NCI-H1930 (cell line): ENCODE measurements at places on chromosomes 11 and 22.

- no peak for DNase-seq
Measured at GRCh38 chr11:292211-293121, 3.5 kb downstream of the PGGHG start.

- no peak for DNase-seq
Measured at GRCh38 chr11:112177589-112177988, 2.3 kb downstream of the BCO2 start.

DNA sequence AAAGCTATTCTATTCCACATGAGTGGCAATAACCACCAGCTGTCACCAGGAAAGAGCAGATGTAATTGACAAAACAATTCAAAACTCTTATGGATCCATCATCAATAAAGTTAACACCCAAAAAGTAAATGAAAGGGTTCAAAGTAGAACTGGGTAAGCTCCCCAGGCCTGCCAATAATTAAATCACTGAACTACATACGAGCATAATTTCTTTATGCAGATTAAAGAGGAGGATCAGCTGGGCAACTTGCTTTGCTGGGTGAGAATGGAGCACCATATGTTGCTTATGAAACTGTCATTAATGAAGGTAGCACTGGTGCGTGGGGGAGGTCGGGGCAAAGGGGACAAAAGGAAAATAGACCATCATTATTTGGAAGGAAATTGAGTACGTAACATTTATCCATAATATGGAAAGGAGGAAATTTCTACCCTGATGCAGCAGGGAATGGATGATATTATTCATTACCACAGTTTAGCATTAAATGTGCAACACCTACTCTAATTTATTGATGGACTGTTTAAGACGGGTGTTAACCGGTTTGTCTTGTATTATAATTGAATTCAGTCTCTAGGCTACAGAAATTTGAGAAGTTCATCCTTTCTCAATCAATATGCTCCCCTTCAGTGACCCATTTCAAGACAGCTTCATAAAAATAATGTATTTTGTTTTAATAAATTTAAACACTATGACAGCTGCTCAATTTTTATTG lies 315.9 kb downstream of the CADM1 start:
- no peak for DNase-seq

GRCh38 chr11:129373489-129373953 lies 2.1 kb upstream of the BARX2 start:
- no peak for DNase-seq

GRCh38 chr11:118212781-118213191 lies 12.0 kb downstream of the JAML start:
- no peak for DNase-seq
